Activated CD8-positive, alpha-beta memory T cell treated with anti-CD3 and anti-CD28 coated beads for 4 hours (primary cell): ENCODE measurements at places on chromosomes 12 and 14.

GRCh38 chr12:116142936-116143898 lies 134.3 kb downstream of the MED13L start:
- DNase-seq: no peak

GRCh38 chr12:104828015-104828414 lies 130.1 kb downstream of the SLC41A2 start:
- no peak for DNase-seq

DNA sequence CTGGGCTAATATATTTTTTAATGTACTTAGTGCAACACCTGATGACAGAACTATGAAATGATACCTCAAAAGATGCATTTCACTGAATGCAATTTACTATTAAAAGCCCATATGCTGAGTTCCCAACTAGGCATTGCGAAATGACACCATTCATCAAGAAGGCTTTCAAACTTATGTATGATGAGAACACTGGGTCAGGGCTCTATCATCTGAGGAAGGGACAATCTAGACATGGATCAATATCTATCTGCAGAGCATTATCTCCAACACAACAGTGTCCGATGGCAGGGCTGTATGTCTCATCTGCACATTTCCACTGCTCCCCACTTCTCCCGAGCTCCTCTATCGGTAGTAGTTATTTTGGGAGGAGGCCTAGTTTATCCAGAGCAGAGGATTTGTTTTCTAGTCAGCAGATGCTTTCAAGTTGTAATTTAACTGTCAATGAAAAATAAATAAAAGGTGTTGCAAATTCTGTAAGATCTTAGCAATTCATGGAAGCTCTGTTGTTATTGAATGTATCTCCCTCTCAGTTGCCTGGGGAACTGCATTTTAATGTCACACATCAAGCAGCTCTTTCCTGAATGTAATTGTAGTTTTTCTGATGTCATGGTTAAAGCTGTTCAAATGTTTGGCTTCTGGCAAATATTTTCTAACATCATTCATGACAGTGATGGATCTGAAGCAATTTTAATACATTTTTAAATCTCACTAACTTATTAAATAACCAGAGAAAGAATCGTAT lies 7.4 kb upstream of the GCH1 start:
- no peak for DNase-seq

- no peak for DNase-seq
These were observed 455.2 kb downstream of the CCDC91 start for GRCh38 chr12:28645436-28645835.

DNA sequence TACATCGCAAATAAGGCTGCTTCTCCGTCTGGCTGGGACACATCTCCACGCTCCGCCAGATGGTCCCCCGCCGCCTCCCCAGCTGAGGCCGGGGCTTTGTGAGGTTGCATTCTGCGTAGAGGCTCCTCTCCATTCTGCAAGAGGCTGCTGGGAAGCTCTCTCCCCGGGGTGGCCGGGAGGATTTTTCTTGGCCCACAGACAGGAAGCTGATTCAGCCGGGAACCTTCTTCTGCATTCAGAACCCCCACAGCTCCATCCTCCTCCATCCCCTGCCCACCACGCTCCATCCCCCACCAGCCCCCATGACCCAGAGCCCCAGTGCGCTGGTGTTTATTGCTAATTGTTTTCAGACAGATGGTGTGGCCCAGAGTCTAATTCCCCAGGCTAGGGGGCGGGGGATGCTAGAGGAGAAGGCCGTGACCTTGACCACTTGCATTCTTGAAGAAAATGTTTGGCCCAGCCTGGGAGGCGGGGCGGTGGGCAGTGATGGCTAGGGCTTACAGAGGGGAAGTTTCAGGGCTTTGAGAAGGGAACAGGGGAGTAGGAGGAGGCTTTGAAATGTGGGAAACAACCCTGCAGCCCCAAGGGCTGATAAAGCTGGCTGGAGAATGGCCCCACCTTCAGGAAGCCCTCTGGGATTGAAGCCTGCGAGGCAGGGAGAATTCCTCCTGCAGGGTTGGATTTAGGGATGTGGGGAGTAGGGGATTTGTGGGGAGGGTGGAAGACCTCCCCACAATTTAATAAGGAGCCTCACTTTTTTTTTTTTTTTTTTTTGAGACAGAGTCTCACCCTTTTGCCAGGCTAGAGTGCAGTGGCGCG lies 88.5 kb upstream of the NCOR2 start:
- no peak for DNase-seq

DNA sequence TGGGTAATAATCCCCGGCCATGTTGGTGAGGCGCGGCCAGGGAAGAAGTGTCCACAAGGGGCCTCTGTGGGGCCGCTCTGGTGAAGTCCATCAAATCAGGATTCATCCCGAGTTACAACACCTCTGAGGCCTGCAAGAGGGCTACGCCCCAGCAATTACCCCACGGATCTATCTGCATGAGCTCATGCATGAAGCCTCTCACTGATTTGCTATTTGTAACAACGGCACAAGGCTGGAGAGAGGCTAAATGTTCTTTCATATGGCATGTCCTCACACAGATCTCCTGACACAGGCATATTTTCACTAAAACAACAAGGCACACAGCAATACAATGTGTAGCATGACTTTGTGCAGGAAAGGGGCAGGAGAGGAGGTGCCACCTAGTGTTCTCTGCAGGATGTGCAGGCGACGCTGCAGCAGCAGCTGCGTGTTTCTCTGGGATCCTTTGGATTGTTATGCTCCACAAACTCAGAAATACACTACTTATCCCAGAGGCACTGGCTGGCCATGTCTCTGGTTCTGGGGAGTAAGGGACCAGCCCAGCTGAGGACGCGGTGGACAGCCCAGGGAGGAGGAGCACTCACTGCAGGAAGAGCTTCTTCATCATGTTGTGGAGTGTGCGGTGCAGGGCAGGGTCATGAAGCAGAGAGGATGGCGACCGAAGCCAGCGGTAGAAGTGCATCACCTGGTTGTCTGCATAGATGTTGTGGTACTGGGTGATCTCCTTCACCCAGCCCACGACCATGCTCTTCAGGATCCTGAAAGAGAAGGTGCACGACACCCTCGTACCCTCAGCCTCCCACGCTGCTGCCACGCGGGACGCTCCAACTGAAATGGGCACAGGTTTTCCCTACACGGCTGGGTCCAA lies 20.2 kb downstream of the P2RX2 start:
- DNase-seq: no peak

- no peak for DNase-seq
These were observed 78.3 kb upstream of the SLC16A7 start for GRCh38 chr12:59517522-59517921.

GRCh38 chr12:44555454-44555853 lies 320.7 kb downstream of the NELL2 start:
- no peak for DNase-seq

- DNase-seq: no peak
These were observed 384.2 kb downstream of the ZFP36L1 start for GRCh38 chr14:68408680-68409079.

- DNase-seq: no peak
These were observed 122.9 kb upstream of the NTF3 start for GRCh38 chr12:5308996-5309395.

GRCh38 chr14:106631879-106632278 lies 1105.5 kb downstream of the TMEM121 start:
- no peak for DNase-seq

DNA sequence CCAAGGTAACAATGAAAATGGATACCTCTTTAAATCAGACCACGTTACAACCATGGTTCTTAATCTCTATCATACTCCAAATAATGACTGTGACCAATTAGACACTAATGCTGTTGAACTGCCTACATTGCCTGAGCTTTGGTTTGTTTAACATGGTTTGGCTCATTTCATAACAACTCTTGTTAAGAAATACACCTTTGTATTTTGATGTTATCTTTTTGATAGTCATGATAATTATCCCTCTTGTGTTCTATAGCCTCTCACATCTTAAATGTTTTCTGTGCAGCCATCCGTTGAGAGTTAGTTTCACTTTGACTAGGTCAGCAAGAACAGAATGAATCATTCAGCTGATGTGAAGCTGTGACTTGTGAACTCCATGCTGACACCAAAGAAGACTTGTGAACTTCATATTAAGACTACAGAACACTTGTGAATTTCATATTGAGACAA lies 75.5 kb upstream of the RERGL start:
- no peak for DNase-seq

GRCh38 chr14:94486883-94487282 lies 10.9 kb upstream of the SERPINA9 start:
- DNase-seq: no peak

DNA sequence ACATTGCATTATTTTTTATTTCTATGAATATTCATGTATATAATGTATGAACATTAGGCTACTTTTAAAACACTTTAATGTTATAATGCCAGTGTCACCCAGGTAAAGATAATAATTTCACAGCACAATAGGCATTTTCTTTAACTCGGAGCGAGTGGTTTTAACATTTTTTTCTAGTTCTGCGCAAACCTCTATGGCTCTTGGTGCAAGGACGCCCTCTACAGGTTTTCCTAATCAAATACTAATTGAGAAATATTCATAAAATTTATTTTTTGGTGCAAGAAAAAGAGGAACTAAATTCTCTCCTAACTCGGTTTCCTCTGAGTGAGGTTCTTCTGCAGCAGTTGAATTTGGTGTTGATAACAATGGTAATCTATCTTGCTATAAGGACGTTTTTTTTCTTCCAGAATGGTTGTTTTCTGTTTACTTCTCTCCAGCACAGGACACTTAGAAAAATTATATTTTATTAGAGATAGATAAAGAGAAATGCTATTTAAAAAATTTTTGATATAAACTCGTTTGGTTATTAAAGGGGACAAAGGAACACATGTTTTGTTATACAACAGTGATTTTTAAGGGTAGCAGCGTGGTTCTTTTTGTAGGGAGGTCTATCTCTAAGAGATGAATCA lies 2.4 kb upstream of the WIF1 start:
- DNase-seq: no peak

GRCh38 chr14:98112194-98112780 lies 1159.7 kb downstream of the BCL11B start:
- DNase-seq: no peak

DNA sequence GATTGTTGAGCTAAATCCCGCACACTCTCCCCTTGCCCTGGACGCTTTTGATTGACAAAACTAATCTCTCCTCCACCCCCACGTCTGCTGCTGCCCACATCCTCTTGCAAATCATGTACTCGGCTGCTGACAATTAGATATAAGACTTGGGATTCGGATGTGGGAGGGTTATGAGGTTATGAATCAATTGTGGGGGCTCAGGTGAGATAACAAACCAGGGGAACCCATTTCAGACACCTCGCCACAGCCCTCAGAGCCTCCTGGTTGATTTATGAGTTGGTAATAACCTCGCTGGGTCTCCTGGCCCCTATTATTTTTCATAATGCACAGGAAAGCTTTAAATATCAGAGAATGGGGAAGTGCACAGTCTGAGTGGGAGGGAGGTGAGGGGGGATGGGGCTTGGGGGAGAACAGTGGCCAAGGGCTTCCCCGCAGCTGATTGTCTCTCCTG lies 449.9 kb downstream of the DPF3 start:
- DNase-seq: no peak

- DNase-seq: no peak
These were observed 39.4 kb upstream of the BTG1 start for GRCh38 chr12:92185052-92185451.

GRCh38 chr12:9632766-9633165 lies 25.1 kb upstream of the KLRB1 start:
- DNase-seq: no peak

- DNase-seq: no peak
These were observed 1.6 kb downstream of the PAPLN start for GRCh38 chr14:73238941-73239340.

GRCh38 chr12:106179086-106179485 lies 40.3 kb upstream of the NUAK1 start:
- DNase-seq: no peak

GRCh38 chr12:95998611-95999286 lies 2.6 kb upstream of the HAL start:
- peak; percentile 7 for DNase-seq

DNA sequence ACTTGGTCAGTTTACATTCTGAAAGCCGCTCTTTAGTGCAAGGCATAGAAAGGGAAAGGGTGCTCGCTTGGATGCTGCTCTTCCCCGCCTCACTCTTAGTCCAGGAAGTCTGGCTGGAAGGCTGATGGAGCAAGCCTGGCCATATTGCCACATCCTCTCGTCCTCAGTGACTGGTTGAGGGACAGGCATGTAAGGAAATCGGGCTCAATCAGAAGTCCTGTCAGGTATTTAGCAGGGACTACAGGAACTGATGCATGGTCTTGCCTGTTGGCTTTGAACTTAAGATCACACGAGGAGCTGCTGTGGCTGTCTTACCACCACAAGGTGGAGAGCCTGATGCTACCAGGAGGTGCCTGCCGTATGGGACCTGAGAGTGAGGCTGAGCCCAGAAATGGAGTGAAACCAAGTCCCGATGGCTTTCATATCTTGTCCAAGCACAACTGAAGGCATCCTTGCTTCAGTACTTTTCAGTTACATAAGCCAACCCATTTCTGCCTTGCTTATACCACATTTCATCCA lies 10.7 kb upstream of the C12orf75 start:
- DNase-seq: no peak

- DNase-seq: no peak
These were observed 179.6 kb upstream of the NUDT4 start for GRCh38 chr12:93198086-93198485.

- no peak for DNase-seq
These were observed 14.9 kb downstream of the RERG start for GRCh38 chr12:15206338-15206737.

GRCh38 chr12:125220404-125221273 lies 155.4 kb downstream of the AACS start:
- DNase-seq: no peak

GRCh38 chr14:99344051-99344758 lies 72.2 kb upstream of the BCL11B start:
- no peak for DNase-seq

GRCh38 chr12:28014196-28014595 lies 41.7 kb upstream of the PTHLH start:
- DNase-seq: no peak

GRCh38 chr14:82412545-82412944 lies 878.9 kb upstream of the SEL1L start:
- DNase-seq: no peak

GRCh38 chr12:50123203-50123602 lies 11.2 kb downstream of the COX14 start:
- no peak for DNase-seq

GRCh38 chr12:62128175-62128975 lies 131.8 kb upstream of the USP15 start:
- no peak for DNase-seq

- no peak for DNase-seq
These were observed 474 bp downstream of the TRPV4 start for GRCh38 chr12:109832541-109833306.

- DNase-seq: no peak
These were observed 242.6 kb downstream of the CEP128 start for GRCh38 chr14:80698974-80699373.

DNA sequence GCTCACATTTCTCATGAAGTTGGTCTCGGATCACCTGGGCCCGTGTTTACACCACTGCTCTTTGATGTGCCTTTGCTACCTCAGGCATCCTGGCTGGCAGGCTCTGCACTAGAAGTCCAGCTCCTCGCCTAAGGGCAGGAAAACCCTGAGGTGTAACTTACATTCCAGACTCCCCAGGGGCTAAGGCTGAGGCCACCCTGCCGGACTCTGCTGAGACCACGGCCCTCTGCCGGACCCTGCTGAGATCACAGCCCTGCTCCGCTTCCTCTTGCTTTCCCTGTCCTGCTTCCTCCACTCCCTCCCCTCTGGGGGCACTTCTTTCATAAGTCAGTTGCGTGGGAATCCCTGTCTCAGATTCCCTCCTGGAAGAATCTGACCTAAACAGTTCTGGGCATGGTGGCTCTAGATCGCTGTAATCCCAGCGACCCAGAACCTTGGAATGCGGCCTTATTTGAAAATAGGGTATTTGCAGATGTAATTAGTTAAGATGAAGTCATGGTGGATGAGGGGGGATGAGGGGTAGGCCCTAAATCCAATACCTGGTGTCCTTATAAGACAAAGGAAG lies 17.2 kb downstream of the RILPL1 start:
- DNase-seq: no peak
